Neural progenitor cell (in vitro differentiated cells): ENCODE measurements at places on chromosomes 1 and 21.

DNA sequence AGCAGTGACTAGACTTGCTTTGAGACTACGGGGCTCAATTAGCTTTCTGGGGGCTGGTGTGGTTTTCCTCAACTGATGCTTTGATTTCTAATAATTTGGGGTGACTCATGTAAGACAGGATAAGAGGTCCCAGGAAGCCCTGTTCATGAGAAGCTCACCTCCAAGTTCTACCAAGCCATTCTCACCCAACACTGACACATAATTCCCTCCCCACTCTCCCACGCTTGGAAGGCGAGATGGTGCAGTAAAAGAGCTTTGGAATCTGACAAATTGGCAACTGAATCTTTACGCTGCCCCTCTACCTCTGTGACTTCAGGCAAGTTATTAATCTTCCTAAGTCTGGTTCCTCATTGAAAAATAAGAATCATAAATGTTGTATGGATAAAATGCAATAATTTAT lies 299.1 kb upstream of the DUSP10 start:
- DNase-seq = no peak

- no peak for DNase-seq
Measured at GRCh38 chr1:115426956-115427355, 88.9 kb upstream of the NGF start.

GRCh38 chr1:113046569-113046968 lies 26.4 kb upstream of the LRIG2 start:
- DNase-seq = no peak

- DNase-seq = no peak
Measured at GRCh38 chr1:115099693-115100050, 10.4 kb upstream of the TSPAN2 start.

DNA sequence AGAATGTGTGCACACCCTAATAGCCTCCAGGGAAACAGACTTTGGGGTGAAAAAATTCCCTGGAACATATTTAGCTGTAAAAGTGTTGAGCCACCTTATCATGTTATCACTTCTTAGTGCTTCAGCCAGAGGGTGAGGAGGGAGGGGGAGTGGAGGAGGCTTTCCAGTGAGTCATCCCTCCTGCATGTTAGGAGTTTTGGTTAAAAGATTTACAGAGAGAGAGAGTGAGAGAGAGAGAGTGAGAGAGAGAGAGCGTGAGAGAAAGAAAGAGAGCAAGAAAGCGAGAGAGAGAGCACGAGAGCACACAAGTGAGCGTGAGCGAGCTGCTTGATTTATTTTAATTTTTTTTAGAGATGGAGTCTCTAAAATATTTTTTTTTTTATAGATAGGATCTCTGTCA lies 13.5 kb upstream of the CACNA1E start:
- DNase-seq = no peak

GRCh38 chr1:34970220-34970735 lies 14.9 kb downstream of the TMEM35B start:
- DNase-seq = no peak

DNA sequence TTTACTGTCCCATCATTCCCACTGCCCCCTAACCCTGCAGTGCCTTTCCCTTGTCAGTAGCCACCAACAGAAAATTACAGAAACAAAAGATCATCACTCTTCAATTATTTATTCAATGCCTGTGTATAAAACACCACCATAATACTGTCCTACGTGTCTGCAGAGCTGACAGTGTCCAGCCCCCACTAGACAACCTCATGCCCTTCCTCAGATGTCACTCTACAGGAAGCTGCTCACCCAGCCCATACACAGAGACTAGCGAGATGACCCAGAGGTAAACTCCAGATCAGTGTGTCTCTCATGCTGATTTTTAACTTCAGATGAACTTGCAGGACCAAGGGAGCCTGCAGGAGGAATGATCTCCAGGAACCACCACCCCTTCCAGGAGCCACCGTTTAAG lies 51.3 kb upstream of the GJA5 start:
- DNase-seq = no peak

- DNase-seq = no peak
Measured at GRCh38 chr1:196271212-196271947, 336.9 kb downstream of the KCNT2 start.

DNA sequence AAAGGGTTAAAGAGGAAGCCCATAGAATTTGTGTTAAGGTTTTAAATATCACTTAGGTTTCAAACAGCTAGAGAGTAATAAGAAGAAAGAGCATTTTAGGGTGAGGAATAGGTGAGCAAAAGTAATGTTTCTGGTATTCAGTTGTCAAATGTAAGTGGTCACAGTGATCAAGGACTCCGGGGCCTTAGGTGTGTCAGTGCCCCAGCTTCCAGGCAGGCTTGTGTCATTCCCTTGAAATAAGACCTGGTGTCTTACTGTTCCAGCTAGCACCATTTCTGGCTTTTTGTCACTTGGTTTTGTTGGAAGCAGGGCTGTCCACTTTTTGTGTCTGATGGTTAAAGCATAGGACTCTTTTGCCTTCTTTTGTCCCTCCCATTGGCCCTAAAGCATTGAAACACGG lies 69.6 kb downstream of the DYRK1A start:
- DNase-seq = no peak

- DNase-seq = no peak
Measured at GRCh38 chr1:94899756-94900155, 27.2 kb downstream of the CNN3 start.

- DNase-seq = peak; percentile 96
Measured at GRCh38 chr1:244361764-244362473, 89.8 kb downstream of the ADSS2 start.
